ENCODE measurements at places on chromosomes 5 and 9.

DNA sequence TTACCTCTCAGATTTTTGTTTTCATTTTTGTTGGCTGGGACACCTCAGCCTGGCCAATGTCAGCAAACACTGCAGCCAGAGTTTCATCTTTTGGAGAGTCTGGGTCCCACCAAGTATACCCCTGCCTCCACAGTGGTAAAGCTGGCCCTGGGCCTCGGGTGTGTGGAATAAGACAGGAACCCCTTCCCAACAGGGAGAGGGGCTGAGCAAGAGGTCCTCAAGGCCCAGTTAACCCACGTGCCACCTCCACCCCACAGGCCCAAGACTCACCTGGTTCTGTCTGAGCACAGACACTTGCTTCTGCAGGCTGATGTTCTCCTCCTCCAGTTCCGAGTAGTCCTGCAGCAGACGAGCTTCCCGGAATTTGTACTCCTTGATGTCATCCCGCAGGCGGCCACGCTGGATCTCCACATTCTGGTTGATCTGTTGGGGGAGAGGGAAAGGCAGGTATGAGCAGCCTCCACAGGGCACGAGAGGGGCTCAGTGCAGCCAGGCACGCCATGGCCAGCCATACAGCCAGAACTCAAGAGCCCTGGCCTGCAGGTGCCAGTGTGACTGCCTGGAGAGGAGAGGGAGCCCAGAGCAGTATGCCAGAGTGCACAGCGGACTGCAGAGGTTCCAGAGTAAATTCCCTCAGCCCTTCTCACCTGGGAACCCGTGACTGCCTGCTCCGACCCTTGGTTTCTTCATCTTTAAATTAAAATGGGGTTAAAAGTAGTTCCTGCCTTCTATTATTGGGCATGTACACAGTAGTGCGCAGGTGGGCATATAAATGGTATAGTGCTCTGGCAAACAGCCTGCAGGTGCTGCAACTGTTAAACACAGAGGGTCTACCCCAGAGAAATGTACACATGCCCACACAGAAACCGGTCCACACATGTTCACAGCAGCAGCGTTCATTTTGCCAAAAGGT lies 42.0 kb downstream of the BICD2 start:
- no peak for DNase-seq

GRCh38 chr5:61994171-61994570 lies 311.8 kb upstream of the KIF2A start:
- DNase-seq, result no peak

DNA sequence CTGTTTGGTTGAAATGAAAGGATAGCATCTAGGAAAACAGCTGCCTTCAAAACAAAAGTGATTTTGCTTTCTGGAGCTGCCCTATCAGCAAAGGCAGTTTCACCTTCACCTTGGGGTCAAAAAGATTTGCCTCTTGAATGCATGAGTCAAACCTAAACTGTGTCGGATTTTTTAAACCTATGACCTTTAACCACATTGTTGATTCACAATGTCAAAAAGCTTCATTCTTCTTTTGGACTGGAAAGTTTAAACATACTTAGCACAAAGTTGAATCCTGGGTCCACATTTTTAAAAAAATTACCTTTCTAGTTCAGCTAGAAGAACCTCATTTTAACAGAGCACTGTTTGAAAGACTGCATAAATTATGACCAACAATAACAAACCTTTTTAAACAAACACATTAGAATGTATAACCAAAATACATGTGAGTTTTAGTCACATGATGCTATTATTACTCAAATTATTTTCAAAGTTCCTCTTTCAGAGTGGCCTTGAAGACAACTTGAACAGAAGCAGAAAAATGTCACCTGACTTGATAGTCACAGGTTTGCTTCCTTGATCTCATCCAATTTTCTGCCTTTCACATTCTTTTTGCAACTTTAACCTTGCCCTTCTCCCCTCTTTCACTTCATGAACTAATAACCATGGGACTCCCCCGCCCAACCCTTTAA lies 109.7 kb upstream of the LHFPL2 start:
- no peak for DNase-seq

DNA sequence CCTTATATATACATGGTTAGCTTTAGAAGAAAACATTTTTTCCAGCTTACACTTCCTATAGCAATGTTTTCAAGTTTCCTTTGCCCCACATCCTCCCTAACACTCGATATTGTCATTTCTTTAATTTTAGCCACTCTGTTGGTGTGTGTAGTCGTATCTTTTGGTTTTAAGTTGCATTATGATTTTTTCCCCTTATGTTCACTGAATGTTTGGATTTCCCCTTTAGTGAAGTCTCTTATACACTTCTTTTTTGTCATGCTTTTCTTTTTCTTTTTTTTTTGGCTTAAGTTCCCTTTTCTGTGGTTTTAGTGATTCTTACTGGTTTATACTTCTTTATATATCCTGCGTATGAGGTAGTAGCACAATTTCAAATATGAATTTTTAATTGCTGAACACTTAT lies 58.8 kb downstream of the KDM4C start:
- no peak for DNase-seq

- DNase-seq, result no peak
These were observed 86.2 kb downstream of the PTPN3 start for GRCh38 chr9:109411798-109412352.

GRCh38 chr5:33934176-33934575 lies 2.0 kb upstream of the RXFP3 start:
- DNase-seq, result no peak

DNA sequence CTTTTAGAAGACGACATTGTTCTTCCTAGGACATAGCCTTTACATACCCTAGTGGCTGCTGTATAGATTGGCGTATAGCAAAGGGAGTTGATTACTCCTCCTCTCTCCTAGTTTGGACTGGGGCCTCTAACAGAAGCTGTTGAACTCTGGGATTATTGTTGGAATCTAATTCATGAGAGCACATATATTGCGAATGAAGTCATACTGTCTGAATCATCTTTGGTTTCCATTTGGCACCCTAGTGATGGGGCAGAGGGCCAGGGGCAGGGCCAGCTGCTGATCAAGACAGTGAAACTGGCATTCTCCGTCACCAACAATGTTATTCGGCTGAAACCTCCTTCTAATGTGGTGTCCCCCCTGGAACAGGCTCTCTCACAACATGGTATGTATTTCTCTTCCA lies 40.3 kb downstream of the NUP188 start:
- no peak for DNase-seq
